ENCODE measurements at places on chromosomes 5 and 9.

- no peak for DNase-seq
These were observed 83.3 kb downstream of the ATPSCKMT start for GRCh38 chr5:10166392-10166791.

GRCh38 chr9:12915366-12915954 is 140.6 kb downstream of the LURAP1L start:
- no peak for DNase-seq

- DNase-seq: no peak
These were observed 35.0 kb upstream of the ADAMTSL1 start for GRCh38 chr9:18438951-18439350.

DNA sequence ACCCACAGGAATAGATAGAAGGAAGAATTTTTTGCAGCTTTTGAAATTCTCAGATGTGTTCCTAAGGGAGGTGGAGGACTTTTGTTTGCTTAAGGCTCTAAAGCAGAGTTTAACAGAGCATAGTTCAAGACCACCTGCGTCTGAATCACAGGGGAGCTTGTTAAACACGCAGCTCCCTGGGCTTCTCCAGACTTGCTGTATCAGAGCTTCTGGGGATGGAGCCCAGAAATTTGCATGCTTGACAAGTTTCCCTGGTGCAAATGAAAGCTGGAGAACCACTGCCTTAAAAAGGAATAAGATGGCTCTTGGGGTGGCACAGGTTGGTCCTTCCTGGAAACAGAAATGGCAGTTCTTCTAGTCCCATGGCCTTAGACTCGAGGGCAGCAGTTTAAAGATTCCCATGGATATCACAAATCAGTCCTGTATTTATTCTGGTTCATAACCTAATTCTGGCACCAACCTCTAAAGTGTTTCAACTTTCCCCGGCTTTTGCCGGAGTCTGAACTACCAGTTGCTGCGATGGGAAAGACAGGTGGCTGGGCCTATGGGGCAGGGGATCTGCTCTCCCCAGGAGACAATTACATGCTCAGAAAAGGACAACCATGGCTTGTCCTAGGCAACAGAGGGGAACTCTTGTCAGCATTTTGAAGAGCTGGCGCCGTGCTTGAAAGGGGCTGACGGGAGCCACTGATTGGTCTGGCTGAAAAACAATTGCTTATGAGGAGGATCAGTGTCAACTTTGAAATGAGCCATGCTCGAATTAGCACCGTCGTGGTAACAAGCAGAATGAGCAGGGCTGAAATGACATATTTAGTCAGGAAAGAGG is 599.6 kb downstream of the CCDC171 start:
- peak; percentile 32 for DNase-seq

- DNase-seq: no peak
These were observed 1.2 kb downstream of the NSD1 start for GRCh38 chr5:177134697-177135225.

GRCh38 chr5:72515211-72515610 is 8.0 kb upstream of the ZNF366 start:
- DNase-seq: no peak

- peak; percentile 67 for DNase-seq
These were observed at the start of gene PRRX2 for GRCh38 chr9:129665389-129665775. Gene PRRX2 (plus strand): TSS chr9:129665647. CDS start chr9:129665868, 221 bp downstream.

GRCh38 chr9:90775657-90776056 is 26.0 kb upstream of the SYK start:
- DNase-seq: no peak

DNA sequence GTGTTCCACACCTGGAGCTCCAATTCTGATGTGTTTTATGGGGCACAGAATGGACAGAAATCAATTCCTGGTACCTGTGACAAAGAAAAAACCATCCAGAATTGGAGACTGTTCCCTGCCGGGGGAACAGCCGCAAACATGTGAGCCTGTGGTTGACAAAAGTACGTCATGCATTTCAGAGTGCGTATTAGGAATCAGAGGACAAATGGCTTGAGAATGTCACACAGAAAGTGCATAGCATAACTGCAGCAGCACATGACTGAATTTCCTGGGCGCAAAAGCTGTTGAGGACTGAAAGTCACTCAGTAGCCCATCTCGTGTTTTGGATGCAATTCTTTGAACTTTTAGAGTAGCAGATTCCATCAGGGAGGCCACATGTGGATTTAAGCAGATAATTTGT is 85.1 kb downstream of the TRIO start:
- DNase-seq: peak; percentile 26

- peak; percentile 43 for DNase-seq
These were observed 6.1 kb upstream of the BARX1 start for GRCh38 chr9:93960971-93961841.

DNA sequence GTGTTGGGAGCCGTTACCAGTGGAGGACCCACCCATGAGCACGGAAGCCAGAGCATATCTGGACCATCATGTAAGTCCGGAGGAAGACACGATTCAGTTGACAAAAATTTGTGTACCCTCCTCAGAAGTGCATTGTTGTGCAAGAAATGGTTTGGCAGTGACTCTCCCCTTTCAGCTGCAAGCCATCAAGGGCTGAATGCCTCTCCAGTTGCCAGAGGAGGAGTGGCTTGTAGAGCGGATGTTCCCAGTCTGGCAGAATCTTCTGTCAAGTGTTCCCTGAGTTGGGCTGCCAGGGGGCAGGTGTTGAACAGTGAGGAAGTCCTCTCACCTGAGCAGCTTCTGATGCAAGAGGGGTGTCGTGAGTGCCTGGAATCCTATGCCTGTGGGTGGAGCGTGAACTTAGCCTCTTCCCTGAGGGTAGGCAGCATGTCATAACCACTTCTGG is 27.6 kb upstream of the CDKN2AIPNL start:
- peak; percentile 93 for DNase-seq

DNA sequence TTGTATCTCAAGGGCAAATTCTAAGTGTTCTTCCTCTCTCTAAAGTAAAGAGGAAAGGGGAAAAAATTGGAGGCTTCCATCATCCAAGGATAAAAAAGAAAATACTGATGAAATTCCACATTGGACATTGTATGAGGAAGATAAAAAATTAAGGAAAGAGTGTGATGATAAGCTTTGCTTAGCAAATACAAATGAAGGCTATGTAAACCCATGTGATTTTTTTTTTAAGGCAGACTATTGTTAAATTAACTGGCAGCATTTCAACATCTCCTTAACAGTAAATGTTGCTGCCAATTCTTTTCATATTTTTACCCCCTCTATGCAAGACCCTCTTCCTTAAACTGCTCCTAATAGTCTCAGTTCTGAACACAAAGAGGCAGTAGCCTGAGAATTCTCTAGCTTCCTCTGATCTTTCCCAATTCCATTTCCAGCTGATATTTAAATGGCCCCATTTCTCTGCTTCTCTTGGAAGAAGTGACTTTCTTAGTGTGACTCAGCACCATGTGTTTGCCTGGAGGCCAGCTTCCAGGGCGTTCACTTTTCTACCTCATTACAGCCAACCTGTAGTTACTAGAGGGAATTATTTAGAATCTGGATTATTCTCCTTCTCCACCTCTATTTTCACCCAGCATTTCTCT is 159.7 kb downstream of the TLE1 start:
- DNase-seq: peak; percentile 80

DNA sequence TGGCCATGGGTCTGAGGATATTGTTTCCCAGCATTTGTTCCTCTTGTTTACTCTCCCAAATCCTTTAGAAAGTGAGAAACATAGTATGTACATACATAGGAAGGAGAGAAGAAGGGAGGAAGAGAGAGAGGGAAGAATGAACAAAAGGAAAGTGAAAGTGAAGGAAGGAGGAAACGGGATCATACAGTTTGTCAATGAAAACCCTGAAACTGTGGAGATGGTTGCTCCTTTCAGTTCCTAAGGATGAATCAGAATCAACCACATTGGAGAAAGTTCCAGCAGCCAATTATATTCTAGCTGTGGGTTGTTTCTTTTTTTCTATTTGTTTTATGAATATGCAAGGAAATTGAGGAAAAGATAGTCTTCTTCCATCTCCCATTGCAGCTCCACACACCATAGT is 396.5 kb downstream of the MLLT3 start:
- no peak for DNase-seq

DNA sequence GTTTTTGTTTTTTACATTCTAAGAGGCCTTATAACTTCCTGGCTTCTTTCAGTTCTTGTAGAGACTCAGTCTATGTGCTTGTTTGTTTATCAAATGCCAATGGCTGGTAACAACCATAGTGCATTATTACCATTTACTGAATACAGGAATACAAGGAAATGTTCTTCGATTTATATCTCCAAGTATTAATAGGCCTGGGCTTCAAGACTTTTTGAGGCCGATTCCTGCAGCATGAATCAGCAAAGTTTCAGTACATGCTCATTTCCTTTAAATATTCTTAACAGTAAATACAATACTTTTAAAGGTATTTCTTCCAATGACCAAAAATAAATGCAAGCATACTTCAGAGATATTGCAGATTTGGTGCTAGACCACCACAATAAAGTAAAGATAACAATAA is 535.3 kb downstream of the EFNA5 start:
- no peak for DNase-seq

GRCh38 chr9:76136986-76137385 is 246.5 kb downstream of the PCSK5 start:
- peak; percentile 82 for DNase-seq

DNA sequence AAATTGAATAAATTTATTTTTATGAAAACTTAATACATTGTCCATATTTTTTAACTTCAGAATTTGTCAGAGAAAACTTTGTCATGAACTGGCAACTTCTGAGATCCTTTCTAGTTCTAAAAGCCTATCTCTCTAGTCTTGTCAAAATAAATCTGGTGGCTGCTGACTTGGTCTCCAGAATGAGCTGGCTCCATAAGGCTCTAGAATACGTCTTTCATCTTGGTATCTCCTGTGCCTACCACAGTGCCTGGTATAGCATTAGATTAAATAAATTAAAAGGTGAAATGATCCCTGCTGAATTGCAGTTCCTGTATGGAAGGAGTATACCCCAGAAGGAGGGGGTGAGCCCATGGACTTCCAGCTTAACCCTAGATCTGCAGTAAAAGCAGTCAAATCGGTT is 2.6 kb upstream of the FOCAD start:
- DNase-seq: no peak

DNA sequence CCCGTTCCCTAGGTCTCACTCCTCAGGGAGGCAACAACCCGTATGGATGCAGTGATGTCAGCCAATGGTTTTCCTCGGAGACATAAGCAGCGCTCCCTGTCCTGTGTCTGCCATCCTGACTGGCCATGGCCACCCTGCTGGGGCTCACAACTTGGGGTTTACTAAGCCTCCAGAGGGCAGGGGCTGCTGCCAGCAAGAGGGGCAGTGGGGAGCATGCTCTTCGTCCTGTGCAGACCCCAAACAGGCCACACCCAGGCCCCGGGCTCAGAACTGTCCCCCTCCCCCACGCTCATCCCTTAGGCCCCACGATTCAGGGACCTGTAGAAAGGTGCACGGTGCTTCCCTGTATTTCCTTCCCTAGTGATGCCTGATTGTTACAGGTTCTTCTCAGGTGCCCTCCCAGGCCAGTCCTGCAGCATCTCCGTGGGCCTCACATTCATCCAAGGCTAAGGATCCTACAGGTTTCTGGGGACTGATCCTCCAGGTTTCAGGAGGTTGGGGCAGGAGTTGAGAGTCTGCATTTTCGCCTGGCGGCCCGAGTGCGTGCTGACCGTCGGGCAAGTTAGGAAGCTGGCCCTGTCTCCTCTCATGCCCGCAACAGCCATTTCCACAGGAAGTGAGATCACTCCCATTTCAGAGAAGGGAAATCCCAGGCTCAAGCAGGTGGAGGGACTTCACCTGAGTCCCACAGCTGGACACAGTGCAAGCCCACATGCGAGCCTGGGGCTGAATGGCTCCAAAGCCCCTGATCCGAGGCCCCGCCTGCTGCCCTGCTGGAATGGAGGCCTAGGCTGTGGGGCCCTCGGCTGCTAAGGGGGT is 217.6 kb downstream of the ROR2 start:
- DNase-seq: no peak

DNA sequence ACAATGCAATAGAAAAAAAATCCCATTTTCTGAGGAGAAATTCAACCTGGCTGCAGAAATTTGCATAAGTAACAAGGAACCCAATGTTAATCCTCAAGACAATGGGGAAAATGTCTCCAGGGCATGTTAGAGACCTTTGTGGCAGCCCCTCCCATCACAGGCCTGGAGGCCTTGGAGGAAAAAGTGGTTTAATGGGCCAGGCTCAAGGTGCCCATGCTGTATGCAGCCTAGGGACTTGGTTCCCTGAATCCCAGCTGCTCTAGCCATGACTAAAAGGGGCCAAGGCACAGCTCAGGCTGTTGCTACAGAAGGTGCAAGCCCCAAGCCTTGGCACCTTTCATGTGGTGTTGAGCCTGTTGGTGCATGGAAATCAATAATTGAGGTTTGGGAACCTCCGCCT is 66.5 kb downstream of the ALDH1A1 start:
- no peak for DNase-seq

DNA sequence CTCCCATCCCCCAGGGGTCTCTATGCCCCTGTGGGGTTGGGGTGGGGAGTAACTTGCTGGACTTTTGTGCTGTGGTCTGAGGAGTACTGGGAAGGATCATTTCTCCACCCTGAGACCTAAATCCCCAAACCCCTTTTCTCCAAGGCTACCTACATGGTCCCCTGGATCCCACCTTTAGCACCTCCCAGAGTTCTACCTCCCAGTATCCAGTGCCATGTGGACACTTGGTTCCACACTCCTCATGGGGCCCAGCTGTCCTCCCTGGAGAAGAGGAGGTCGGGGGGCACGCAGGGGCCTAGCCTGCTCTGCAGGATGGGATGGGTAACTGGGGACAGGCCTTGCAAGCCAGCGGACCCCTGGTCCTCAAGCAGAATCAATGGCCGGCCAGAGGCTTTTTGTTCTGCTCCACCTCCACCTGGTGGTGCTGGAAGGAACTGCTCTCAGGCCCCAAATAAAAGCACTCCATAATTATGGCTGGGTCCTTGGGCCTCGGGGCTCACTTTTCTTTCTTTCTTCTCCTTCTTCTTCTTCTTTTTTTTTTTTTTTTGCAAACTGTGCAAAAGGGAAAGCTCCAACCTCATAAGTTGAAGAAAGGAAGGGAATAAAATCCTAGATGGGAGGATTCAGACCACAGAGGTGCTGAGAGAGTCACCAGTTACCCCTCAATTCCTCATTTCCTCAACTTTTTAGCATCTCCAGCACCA is 68.4 kb downstream of the PSD2 start:
- peak; percentile 77 for DNase-seq

DNA sequence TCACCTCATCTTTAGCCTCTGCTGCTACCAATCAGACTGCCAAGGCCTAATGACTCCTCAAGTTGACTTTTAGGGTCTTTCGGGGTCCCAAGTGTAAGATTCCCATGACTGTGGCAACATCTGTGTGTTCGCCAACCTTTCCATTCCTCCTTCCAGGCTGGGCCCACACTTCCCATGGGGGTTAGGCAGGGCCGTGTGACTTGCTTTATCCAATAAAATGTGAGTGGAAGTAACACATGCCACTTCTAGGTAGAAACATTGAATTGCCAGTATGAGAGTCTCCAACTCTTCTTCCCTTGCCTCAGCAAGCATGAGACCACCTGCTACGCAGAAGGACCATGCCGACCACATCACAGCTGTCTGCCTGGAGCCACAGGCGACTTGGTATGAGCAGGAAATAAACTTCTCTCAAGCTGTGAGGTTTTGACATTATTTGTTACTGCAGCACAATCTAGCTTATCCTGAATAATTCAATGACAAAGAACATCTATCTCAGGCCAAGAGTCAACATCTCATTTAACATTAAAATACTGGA is 190.4 kb upstream of the IER5L start:
- DNase-seq: no peak
